ENCODE measurements at places on chromosomes 6 and 20. TPM values are rescaled to one million over a fixed set of nuclear protein-coding genes. Genes with fewer than 3 reads are reported as not detected.

L3MBTL1 gene
- 4.9 TPM for total RNA-seq

CLPSL2 gene
- not detected for total RNA-seq

FANCE gene
- 10.4 TPM for total RNA-seq

- no peak for ATAC-seq
These were observed 18.2 kb upstream of the EDN1 start for GRCh38 chr6:12271997-12272396.

DNA sequence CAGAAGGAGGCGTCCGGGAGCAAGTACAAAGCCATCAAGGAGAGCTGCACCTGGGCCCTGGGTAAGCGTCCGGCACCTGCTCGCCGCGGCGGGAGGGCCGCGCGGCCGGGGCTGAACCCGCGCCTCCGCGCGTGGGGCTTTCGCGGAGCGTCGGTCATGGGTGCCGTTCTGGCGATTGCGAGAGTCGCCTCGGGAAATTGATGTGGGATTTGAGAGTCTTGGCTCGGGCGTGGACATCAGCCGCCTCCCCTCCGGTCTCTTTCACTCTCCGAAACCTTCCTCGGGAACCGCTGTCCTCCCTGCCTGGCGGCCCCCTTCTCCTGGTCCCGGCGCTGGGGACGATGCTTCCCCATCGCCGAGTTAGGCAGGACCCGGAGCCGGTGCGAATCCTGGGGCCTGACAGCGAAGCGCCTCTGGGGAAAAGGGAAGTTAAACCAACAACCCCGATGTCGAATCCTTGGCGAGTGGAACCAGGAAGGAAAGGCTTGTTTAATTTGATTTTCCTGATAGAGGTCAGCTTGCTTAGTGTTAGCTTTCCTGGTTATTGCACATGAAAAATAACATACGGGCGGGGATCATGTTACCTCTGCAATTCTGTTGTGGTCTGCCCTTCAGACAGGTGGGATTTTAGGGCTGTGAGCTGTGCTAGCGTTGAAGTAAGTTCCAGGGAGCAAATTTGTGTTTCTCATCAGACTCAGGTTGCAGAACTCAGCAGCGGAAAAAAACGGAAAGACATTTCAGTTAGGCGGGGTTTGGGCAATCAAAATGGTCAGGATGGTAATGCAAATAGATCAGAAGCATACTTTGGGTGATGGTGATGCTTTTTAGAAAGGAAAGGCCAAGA is 594 bp downstream of the ARFGEF3 start:
- peak; percentile 33 for ATAC-seq

DNA sequence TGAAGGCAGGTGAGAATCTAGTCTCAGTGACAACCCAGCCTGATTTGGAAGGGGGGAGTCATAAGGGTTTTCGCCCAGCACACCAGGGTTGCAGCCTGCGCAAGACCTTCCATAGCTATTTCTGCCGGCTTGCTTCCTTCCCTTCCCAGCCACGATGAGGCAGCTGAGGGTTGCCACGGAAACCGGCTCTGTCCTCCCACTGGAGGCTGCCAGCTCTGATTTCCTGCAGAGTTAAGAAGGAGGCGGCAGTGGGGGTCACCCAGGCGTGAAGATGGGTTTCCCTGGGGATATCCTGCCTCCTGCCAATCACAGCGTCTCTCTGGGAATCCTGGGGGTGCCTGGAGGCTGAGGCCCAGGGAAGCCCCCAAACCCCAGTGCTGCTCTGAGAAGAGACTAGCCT is 23.1 kb upstream of the KCNB1 start:
- ATAC-seq: no peak

- ATAC-seq: no peak
These were observed 32.0 kb downstream of the CEP43 start for GRCh38 chr6:167031082-167031709.

- ATAC-seq: peak; percentile 89
These were observed 86.8 kb downstream of the GJA1 start for GRCh38 chr6:121522265-121522664.

GRCh38 chr20:14896569-14896968 is 559.2 kb upstream of the FLRT3 start:
- no peak for ATAC-seq

GRCh38 chr6:1836690-1837089 is 227.0 kb downstream of the FOXC1 start:
- ATAC-seq: no peak

All from esophagus mucosa (tissue), 1 donor.